ENCODE measurements at places on chromosomes 13 and 19. TPM values are rescaled to one million over a fixed set of nuclear protein-coding genes. Genes with fewer than 3 reads are reported as not detected.

Gene KISS1R
- total RNA-seq, result not detected

Gene CKM
- total RNA-seq, result not detected

Gene MPV17L2
- 4.1 TPM for total RNA-seq

Gene BICRA
- 3.8 TPM for total RNA-seq

Gene PDX1
- not detected for total RNA-seq

Gene LILRB5
- total RNA-seq, result not detected
